ENCODE measurements at places on chromosomes 2 and 18. TPM values are rescaled to one million over a fixed set of nuclear protein-coding genes. Genes with fewer than 3 reads are reported as not detected.

The CYP27A1 gene
- total RNA-seq: 0.13 TPM

The NT5C1B gene
- total RNA-seq: not detected

The TMEM163 gene
- total RNA-seq: 0.10 TPM

The TMEM247 gene
- total RNA-seq: not detected

The ZNF516 gene
- total RNA-seq: 4.3 TPM

The PCARE gene
- not detected for total RNA-seq

Data from A549 treated with AZD2906 at 1 μM for 4 hours (cell line).